ENCODE measurements at places on chromosomes 13 and 19.
A peak's percentile ranks its signal among the peaks of the same experiment; 100 is the strongest.

DNA sequence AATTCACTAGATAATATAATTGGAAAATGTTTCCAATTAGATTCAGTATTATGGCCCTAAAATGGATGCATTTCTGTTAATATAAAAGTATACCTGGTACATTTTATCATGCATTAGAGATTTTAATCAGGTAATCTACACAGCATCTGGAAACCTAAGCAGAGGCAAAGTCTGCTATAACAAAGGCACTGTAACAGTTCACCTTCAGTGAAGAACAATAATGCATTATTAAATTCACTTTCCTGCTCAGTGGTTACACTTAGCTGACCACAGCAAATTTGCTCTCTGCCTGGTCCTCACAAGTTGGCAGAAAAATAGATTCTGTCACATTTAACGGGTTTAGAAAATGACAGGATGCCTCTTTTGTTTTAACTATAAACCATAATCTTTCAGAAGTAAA, 326.9 kb downstream of the DACH1 start:
- no peak for DNase-seq

GRCh38 chr13:62524498-62524897, 1108.8 kb upstream of the PCDH20 start:
- DNase-seq = no peak

DNA sequence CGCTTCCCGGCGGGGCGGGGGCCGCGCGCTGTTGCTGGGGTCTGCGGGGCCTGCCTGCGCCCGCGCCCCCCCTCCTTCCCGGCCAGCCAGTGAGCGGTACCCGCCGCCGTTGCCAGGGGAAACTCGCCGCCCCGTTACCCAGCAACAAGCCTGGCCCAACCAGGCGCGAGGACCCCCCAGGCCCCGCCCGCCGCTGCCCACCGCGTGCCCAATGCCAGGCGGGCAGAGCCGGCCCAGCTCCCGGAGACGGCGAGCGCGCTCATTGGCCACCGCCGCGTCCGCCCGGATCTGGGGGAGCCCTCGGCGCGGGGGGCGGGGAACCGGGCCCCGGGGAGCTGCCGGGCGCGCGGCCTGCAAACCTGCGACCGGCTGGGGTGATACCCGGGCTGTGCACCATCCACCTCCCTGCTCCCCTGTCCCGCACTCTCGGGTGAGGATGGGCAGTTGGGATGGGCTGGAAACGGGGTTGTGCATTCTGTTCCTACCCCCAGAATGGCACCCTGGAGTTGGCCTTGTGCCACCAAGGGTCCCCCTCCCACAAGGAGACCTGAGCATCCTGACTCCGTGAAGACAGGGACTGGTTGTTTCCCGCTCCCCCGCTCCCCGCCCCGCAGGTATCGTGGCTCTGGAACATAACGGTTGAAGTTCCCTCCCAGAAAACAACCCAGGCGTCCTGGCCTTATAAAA, 8.8 kb upstream of the BBC3 start:
- peak; percentile 66 for DNase-seq

DNA sequence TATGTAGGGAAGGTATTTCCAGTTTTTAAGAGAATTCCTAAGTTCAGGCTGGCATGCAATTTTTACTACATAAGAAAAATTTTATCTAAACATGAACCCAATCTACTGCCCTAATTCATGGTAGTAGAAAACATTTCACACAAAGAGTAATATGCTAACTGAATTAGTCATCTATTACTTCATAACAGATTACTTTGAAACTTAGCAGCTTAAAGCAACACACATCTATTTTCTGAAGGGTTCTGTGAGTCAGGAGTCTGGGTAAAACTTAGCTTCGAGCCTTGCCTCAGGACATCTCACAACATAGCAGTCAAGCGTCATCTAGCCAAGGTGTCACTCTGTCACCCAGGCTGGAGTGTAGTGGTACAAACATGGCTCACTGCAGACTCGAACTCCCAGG, 537.5 kb downstream of the DCT start:
- no peak for DNase-seq

DNA sequence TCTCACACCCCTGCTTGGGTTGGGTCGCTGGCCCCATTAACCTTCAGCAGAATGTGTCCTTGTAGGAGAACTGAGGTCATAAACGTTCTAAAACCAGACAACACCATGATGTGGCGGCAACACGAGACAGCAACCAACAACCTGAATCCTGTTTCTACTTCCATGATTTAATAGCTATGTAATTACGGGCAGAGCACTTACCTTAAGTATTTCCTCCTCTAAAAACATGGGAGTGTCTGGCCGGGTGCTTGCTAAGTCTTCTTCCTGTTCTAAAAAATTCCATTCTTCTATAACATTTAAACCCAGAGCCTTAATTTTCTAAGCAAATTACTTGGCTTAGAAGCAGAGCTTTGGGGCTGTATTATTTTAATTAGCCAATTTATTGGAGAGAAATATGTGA, 33.5 kb upstream of the IRS2 start:
- no peak for DNase-seq

DNA sequence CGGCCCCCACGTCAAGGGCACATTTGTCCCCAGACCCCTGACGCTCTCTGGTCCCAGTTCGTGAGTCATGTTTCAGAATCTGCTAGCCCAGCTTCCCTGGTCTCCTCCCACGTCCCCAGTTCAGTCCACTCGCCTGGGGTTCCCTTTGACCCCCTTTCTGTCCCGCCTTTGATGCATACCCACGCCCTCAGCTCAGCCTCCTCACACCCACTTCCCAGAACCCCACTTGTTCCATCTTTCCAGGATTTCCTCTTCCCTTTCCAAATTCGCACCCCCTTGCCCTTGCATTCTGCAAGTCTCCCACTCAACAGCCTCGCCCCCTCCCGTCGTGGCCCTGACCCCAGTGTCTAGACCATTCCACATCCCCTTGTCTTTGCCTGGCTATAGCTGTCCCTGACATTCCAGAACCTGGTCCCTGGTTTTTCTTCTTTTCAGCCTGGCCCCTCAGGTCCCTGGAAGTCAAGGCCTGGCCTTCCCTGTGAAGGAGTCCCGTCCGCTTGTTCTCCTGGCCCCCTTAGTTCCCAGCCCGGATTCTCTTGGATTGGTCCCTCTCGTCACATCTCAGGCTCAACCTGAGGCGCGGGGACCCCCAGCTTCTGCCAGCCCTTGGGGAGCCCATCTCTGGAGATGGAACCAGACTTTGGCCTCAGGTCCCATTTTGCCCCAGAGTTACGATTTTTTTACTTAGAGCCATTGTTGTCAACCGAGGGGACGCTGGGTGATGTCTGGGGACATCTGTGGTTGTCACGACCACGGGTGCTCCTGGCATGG, 1.3 kb downstream of the NCLN start:
- no peak for DNase-seq

DNA sequence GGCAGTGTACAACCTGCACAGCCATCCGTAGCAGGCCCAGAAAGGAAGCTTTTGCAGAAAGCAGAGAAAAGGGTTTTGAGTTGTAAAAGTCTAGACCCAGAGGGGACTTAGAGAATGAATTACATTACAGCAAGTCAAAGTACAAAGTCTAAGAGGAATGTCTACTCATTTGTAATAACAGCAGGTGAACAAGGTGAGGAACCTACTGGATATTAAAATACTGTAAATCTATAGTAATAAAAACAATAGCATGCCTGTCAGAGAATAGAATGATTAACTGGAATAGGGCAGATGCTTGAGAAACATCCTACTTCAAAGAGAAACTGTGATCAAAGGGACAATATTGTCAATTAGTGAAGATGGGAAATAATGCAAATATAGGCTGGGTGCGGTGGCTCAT, 18.3 kb upstream of the ZNF414 start:
- DNase-seq = no peak

- no peak for DNase-seq
Observed at GRCh38 chr13:53127373-53127772, 98.8 kb downstream of the OLFM4 start.

- no peak for DNase-seq
Observed at GRCh38 chr13:80465321-80465720, 124.4 kb upstream of the SPRY2 start.

DNA sequence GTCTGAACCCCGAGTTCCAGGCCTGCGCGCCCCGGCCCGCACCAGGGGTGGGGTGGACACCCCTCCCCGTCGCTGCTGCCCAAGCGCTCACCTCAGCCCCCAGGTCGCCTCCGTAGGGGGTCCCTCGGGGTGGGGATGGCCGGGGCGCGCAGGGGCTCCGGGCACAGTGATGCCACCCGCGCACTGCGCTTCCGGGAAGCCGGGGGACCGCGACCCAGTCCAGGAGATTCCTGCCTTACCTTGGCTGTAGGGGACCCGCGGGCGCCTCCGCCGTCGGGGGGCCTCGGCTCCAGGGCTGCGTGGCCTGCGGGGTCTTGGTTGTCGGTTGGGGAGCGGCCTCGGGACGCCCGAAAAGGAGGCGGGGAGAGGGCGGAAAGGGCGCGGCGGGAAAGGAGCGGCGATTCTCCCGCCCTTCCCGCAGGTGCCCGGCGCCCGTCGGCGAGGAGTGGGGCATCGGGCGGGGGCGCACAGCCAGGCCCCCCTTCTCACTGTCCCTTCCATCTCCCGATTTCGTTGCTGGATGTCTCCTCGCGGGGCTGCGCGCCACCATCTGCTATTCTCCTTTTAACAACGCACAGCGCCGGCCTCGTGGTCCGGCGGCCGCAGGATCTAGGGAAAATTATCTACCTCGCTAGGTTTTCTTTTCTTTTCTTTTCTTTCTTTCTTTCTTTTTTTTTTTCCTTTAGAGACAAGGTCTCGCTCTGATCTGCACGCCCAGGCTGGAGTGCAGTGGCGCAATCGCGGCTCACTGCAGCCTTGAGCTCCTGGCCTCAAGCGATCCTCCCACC, at the start of gene KEAP1:
TSS of gene KEAP1 (minus strand) at position 355 of the 788 bp plus-strand sequence. CDS start 3,323 bp downstream, outside the sequence.
- DNase-seq = peak; percentile 43

- no peak for DNase-seq
Observed at GRCh38 chr13:43953370-43953769, 73.7 kb downstream of the LACC1 start.

- peak; percentile 99 for DNase-seq
Observed at GRCh38 chr19:50329146-50329925, at the start of gene KCNC3. Gene KCNC3, minus strand, starts transcription at chr19:50329377. Its CDS starts 295 bp downstream, at chr19:50329082.

DNA sequence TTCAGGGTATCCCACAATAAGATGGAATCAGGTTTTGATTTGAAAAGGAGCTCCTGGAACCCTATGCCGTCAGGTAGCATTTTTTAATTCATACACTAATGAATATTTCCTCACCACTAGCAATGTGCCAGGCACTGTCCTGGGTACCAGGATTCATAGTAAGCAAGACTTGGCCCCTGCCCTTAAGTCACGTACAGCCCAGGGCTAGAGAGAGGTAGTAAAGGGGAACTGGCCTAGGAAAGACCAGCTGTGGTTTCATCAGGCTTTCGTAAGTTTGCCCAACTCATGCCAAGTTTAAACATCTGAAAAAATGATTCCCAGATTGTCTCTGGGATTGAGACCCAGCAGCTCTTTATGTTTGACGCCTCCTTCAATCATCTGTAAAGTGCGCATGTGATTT, 45.9 kb upstream of the AMER2 start:
- no peak for DNase-seq

DNA sequence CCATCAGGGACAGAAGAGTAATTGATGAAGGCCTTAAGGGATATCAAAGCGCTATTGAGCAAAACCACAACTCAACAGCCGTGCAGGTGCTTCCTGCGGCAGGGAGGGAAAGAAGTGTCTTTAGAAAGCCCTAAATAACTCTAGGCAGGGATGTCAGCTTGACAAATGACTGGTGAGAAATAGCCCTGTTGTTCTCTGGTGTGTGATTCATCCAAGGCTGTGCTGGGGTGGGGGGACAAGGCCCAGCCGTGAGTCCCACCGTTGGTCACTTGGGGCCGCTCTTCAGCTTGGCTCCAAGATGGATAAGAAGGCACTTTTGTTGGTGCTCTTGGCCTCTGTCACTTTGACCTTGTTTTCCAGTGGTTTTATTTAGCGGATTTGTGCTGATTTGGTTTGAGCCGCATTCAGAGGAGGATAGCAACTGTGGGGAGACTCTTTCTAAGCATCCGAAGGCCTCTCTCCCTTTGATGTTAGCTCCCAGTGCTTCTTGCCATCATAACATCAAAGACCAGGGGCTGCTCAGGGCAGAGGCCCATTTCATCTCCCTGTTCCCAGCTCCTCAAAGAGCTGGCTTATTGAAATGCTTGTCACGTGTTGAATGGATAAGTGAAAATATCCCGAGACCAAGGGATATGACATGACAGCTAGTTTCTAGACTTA, 130.3 kb upstream of the SERP2 start:
- DNase-seq = no peak

- DNase-seq = no peak
Observed at GRCh38 chr19:33408116-33408515, 34.6 kb downstream of the CEBPG start.

- DNase-seq = no peak
Observed at GRCh38 chr13:21932578-21932977, 261.7 kb downstream of the FGF9 start.

GRCh38 chr13:71828564-71828963, 38.4 kb downstream of the DACH1 start:
- DNase-seq = no peak

DNA sequence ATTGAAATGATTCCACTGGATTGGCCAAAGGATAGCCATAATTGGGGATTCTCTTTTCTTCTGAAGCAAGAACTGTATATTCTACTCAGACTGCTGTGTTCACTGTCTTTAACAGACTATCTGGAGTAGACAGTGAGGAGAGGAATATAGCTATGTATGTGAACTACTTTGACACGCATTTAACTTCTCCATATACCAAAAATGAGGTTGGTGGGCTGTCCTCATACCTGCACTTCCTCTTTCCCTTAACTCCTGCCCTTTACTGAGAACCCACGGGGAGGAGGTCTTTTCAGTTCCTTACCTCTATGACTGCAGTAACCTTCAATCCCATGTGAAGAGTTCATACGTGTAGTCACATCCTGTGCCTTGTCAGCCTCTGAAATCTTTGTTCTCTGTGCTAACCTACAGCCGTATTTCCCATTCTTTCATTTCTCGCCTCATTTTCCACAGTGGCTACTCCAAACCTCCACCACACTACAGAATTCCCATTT, 305.8 kb downstream of the MTUS2 start:
- DNase-seq = no peak

DNA sequence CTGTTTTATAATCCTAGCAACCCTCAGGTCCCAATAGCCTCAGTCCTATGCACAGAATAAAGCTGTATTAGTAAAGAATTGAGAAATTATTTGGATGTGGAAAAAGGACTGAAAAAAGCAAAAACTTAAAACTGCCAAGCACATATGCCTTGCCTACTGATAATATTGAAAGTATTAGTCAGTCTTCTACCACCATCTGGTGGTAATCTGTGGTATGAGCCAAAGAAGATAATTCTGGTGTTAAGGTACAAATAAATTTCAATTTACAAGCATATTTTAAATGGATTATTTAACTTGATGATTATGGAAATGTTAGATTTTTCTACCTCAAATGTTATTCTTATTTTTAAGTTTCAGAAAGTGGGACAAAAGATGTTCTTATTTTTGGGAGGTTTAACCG, 460.3 kb upstream of the KLHL1 start:
- DNase-seq = peak; percentile 2

Data from NCI-H2171 (cell line).